Lower leg skin (tissue), 4 donors: ENCODE measurements at places on chromosomes 3 and 15.

DNA sequence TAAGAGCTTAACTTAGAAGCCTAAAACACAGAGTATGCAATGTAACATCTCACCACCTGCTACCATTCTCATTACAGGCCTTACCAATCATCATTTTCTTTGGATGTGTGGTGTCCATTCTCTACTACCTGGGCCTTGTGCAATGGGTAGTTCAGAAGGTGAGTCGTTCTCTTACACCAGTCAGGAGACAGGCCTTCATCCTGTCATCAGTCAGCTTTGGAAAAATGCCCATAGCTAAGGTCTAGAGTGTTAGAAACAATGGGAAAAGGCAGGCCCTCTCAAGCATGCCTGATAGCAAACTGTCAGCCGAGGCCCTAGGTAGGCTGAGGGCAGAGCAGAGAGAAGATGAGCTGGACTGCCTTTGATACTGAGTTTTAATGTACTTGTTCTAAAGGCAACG lies 13.5 kb downstream of the SLC28A2 start:
- no peak for DNase-seq

GRCh38 chr3:23900744-23901143 lies 16.0 kb downstream of the NKIRAS1 start:
- DNase-seq, result no peak

DNA sequence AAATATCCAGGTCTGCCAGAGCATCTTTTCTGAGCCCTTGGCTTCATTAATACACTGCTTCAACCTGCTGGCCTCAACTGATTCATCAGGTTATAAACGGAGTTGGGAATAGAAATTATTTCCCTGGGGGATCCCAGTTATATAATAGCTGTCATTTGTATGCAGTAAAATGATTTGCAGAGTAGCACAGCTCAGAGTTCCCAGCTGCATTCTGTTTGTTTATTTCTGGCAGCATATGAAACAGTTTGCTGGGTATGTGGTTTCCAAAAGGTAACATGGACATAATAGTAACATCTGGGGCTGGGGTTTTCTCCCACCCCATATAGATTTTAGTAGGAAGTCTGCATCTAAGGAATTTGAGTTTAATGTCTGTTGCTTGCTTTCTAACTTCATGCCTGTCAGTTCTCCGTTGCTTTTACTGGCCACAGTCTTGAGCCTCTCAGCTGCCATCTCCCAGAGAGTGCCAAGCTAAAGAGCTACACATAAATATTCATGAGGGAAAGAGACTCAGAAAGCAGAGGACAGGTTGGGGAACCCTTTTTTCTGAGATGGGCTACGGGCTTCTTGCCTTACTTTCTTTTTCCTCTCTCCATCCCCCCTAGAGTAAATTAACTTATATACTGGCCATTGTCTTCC lies 124.6 kb downstream of the TMEM108 start:
- DNase-seq, result no peak

DNA sequence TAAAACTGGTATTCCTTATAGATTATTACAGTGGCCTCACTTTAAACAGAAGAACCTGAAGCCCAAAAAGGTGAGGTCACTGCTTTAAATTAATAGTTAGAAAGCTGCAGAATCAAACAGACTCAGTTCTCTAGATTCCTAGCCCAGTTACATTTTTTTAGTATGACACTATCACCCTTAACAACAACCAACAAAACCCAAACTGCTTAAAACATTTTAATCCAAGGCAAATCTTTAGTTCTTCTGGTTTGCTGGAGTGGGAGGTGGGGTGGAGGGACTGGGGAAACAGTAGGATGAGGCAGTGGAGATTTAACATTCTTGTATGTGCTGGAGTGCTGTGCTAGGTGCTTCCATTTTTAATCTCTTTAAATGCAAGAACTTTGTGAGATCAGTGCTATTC lies 631.6 kb upstream of the KCNMB2 start:
- DNase-seq, result no peak

GRCh38 chr15:79872358-79873017 lies 24.3 kb downstream of the MTHFS start:
- no peak for DNase-seq

DNA sequence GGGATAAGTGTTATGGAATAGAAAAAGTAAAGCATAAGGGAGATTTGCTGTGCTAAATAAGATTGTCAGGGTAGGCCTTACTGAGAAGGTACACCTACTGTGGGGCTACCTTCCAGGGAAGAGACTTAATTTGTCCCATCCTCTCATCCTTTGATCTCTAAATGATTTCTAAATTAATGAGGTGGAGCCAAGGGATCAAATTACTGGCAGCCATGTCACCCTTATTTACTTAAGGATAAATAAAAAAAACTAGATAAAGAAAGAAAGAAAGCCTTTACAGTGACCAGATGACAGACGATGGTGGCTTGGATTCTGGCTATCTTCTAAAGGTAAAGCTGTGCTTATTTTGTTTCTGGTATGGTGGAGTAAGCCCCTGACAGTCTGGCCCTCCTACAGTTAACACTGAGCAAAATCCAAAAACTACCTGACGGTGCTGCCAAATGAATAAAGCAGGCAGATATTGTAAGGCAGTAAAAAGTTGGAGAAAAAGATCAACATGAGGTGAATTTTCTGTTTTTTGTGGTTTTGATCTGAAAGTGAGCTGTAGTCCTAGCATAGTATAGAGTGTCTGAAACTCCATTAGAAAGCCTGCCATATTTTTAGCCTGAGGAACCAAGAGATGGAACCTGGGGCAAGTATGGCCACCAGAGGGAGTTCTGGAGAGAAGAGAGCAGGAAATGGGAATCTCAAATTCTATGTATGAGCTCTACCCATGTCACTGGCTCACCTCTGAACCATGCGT lies 285.1 kb upstream of the MANF start:
- no peak for DNase-seq

DNA sequence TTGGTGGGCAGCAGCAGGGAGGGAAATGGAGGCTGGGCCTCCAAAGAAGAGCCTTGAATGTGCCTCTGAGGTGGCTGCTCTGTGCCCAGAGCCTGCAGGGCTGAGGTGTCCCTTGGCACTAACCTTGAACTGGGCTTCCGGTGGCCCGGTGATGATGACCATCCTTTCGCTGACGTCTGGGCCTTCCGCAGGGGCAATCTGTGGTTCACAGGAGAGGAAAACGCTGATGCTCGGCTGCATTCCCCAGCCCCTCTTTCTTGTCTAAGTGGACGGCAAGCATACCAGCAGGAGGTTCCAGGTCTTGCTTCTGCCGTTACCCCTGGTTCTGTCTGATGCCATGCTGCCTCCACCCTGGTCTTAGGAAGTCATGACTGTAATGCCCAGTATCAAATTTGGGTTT lies 65.9 kb downstream of the SENP2 start:
- no peak for DNase-seq

DNA sequence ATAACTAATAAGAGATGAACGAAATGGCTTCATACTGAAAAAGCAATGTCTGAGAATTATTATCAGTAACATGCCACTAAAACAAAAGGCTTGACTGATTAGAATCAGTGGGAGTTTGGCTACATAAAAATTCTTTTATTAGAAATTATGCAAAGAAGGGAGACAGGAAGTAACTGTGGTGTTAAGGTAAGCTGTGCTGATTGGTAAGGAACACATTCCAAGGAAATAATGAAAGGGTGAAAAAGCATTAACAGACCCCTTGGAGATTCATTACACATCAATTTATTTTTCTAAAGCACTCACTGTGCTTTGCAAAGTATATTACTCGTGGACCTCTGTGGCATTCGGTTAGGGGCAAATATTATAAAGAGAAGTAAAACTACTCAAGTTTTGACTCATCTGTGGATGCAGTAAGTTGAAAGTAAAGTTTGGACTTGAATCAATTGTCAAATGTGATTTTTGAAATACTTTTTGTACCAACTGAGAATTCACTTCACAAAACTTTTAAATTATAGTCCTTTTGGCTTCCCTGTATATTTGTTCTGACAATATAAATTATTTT lies 176.1 kb upstream of the ZPLD1 start:
- no peak for DNase-seq

DNA sequence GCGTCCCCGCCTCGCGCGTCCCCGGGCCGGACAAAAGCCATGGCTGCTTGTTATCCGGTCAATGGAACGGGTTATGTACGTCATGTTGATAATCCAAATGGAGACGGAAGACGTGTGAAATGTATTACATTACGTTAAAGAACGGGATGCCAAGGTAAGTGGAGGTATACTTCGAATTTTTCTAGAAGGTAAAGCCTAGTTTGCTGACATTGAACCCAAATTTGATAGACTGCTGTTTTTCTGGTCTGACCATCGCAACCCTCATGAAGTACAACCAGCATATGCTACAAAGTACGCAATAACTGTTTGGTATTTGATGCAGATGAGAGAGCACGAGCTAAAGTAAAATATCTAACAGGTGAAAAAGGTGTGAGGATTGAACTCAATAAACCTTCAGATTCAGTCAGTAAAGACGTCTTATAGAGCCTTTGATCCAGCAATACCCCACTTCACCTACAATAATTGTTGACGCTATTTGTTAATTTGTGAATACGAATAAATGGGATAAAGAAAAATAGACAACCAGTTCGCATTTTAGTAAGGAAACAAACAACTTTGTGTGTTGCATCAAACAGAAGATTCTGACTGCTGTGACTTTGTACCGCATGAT lies 19.8 kb downstream of the WDR73 start:
- no peak for DNase-seq

DNA sequence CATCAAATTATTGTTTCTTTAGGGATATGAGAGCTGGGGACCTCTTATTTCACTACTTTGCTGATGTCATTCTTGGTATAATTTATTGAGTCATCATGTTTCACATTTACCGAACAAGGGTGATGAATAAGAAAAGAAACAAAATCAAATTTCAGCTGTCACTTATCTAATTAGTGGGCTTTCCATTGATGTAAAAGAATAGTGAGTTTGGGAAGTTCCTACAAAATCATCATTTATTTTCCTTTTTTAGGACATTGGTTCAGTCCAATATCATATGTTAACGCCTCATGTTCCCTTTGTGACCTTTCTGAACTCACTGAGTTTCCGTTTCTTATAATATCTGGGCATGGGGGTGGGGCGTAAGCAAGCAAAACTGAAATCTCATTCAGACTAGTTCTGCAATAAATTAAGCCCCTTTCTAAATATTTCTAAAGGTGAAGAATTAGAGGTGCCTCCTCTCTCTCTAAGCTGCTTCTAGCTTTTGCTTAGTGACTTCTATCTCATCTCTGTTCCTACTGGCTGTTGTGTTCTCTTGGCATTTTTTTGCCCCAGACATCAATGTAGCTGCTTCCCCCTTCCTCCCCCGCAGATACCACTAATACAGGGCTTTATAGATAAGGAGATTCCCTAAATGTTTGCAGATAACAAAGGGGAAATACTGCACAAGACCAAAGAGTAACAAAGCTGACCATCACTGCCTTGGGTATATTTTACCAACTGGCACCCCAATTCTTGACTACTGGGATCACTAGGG lies 238.0 kb upstream of the CTNNB1 start:
- DNase-seq, result no peak

- DNase-seq, result no peak
Measured at GRCh38 chr15:57334257-57334656, 42.0 kb upstream of the CGNL1 start.

DNA sequence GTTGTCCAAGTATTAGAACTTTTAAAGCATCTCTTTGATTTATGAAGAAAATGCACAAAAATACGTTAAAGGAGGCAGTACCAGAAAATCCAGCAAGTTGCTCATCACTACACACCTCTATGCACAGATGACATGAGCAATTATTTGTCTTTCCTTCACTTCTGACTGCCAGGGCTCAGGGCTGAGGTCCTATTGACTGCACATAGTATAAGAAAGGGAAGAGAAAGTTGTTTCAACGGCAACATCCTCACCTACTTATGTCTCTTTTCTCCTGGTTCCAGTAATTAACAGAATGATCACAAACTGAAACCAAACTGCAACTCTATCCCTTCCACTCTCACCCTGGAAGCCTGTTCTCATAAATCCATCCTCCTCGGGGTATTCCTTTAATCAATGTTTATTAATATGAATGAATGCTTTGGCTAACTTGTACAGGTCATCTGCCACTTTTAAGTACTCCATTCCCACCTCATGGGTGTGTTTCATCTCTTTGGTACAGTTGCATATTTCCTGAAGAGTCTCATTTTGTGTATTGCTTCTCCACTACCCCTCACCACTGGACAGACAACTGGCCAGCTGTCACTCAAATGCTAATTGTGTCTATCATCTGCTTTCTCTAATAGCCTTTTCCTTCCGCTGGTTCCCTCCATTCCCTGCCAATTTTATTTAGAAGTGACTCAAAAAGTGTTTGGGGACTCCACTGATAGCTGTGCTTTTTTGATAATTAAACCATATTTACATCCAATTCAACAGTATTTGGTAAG lies 34.5 kb downstream of the RAB27A start:
- no peak for DNase-seq

GRCh38 chr3:65500398-65501306 lies 538.1 kb downstream of the MAGI1 start:
- no peak for DNase-seq

DNA sequence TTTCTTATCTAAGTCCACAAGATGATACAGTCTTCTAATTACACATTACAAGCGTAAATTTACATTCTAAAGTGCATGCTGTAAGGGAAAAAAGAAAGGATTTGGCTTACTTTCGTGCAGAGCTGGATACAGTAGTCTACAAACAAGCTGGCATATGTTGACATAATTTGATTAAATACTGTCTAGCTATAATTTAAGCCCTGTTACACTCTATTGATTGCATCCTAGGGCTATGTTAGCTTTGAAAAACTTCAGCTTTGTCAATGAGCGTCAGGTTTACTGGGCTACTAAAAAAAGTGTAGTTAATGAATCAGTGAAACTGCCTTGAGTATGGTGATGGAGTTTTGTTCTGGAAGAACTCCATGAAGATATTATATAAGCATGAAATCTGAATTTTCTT lies 24.5 kb upstream of the PLCL2 start:
- DNase-seq, result no peak

GRCh38 chr3:13495921-13496723 lies 16.0 kb downstream of the HDAC11 start:
- DNase-seq, result peak; percentile 84

- DNase-seq, result no peak
Measured at GRCh38 chr3:14345496-14346150, 56.8 kb upstream of the SLC6A6 start.

- no peak for DNase-seq
Measured at GRCh38 chr15:100614918-100615317, 12.5 kb downstream of the ASB7 start.
